ENCODE measurements at places on chromosomes 5 and 9.

DNA sequence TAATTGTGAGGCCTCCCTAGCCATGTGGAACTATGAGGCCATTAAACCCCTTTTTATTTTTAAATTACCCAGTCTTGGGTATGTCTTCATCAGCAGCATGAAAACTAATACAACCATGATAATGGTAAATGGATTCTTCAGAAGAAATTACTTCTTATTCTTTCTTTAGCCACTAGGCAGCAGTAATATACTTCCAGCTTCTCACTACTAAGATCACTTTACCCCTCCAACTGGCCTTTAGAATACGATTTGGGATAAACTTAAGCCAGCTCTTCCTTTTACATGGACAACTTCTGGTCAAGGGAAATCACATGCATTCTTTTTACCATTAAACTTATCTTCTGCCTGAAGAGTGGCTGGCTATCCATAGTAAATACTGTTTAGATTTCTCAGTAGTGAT, 355.4 kb downstream of the MAN2A1 start:
- no peak for DNase-seq

DNA sequence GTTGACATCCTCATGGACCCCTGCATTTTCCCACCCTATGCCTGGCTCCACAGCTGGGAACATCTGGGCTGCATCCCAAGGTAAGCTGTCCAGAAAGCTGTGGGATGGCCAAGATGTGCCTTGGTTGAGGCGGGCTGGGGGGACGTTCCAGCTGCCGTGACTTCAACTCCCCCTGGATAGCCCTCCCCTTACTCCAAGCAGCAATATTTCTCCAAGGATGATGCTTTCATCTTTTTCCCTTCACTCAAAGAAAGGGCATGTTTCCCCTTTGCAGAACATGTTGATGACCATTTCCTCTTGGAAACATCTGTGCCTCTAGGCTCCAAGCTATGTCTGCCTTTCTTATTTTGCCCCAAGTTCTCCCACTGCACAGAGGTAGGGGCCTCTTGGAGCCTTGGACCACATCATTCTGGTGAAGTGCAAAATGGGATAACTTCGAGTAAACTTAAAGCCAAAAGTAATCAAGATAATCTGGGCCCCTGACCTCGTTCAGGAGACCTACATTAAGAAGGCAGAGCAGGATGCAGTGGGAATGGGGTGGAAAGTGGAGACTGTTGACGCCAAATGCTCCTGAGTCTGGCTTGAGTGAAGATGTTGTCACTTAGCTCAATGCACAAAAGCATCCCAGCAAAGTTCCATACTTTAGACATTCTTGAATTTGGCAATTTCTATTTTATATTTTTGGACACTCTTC, 175.2 kb downstream of the GAS1 start:
- no peak for DNase-seq

DNA sequence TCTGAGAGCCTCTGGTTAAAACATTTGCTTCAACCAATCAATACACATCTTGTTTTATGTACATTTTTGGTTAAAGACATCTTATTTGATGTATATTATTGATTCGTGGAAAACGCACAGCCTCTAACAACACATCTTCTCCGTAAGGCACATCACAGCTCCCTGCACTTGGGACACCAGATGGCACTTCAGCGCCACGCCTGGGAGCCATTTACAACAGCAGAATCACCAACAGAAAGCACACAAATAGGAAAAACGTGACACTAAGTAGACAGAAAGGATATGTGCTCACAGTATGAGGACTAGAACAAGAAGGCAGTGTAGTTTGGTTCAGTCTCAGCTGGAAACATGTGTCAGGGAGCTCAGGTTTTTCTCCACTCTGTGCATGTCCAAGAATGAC, 199.7 kb downstream of the ROR2 start:
- no peak for DNase-seq

DNA sequence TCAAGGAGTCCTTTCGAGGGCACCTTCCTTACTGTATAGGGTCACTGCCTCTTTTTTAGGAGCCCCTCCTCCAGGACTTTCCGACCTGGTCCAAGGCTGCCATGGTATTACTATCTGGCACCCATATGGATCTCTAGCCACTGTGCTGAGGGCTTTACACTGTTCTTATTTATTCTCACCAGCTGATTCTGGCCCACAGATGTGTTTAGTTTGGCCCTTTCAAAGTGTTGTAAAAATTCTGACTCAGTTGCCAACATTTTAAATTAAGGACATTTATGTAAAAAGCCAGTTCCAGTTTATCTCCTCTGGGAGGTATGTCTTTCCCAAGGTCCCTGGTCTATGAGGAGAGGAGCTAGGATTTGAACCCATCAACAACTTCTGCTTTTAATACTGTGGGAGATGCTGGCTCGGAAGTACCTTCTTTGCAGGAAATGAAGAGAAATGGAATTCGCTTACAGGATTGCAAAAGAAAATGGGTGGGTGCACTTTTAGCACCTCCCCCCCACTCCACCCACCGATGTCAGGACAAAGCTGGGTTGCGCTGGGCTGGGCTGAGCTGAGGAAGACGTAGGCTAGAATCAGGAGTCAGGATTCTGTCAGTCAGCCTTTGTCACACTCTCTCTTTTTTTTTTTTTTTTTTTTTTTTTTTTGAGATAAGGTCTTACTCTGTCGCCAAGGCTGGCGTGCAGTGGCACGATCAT, 7.8 kb downstream of the JADE2 start:
- DNase-seq: no peak

DNA sequence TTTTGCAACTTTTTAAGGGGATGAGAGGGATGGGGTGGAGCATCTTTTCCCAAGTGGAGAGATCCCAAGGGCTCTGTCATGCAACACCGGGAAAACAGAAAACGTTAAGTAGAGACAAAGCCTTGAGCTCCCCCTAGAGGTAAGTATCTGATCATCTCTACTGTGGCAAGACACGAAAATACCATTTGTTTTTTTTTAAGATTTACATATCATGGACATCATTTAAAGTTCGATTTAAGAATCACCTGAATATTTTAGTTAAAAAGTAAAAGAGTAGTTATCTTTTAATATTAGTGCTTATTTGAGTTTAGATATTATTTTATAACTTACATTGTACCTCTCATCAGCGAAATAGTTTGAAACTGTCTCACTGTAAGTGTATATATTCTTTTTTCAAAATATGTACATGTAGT, 200.4 kb downstream of the LRRC70 start:
- no peak for DNase-seq

DNA sequence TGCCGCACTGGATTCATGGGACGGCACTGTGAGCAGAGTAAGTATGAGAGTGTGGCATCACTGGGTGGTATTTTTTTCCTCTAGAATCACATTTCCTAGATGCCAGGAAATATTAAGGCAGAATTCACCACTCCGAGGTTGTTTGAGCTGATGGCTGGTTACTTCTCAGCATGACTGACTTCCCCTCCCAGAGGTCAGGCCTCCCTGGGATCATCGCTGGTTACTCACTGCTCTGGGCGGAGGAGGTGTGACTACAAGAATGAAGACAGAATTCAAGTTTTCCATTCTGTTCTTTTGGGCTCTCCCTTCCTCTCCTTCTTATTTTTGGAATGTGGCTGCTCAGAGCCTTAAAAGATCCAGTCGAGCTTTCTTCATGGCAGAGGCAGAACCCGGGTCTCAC, 76.6 kb upstream of the PRRC1 start:
- DNase-seq: no peak

DNA sequence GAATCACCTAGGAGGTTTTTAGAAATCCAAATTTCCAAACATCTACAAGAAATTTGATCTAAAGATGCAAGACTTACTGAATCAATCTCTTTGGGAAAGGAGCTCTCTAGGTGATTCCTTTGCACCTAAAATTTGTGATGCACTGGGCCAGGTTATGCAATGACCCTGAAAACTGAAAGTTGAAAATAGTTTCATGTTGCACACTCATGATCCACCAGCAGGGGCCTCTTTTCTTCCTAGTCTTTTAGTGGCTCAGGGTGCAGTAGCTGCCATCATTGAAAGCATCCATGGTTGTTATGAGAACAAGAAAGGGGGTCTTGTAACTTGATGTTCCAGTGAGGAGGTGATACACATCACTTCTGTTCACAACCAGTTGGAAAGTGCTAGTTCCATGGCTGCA, 486.8 kb downstream of the PSAT1 start:
- DNase-seq: no peak

DNA sequence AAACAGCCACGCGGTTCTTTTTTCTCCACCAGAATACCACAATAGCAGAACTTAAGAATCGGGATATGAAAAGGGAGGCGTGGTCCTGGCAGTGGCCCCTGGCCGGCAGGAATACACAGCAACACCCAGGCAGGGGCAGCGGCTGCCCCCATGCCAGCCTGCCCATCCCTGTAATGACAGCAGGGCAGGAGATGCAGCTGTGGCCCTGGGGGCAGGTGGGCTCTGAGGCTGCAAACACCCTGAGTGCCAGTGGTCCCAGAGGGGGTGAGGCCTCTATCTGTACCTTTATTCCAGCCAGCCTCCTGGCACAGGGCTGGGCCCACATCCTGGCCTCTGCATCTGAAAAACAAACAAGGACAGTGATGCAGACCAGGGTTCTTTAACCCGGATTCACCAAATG, 12.4 kb downstream of the DIPK1B start:
- DNase-seq: no peak

- no peak for DNase-seq
These were observed 68.1 kb upstream of the GRAMD2B start for GRCh38 chr5:126354858-126355731.

DNA sequence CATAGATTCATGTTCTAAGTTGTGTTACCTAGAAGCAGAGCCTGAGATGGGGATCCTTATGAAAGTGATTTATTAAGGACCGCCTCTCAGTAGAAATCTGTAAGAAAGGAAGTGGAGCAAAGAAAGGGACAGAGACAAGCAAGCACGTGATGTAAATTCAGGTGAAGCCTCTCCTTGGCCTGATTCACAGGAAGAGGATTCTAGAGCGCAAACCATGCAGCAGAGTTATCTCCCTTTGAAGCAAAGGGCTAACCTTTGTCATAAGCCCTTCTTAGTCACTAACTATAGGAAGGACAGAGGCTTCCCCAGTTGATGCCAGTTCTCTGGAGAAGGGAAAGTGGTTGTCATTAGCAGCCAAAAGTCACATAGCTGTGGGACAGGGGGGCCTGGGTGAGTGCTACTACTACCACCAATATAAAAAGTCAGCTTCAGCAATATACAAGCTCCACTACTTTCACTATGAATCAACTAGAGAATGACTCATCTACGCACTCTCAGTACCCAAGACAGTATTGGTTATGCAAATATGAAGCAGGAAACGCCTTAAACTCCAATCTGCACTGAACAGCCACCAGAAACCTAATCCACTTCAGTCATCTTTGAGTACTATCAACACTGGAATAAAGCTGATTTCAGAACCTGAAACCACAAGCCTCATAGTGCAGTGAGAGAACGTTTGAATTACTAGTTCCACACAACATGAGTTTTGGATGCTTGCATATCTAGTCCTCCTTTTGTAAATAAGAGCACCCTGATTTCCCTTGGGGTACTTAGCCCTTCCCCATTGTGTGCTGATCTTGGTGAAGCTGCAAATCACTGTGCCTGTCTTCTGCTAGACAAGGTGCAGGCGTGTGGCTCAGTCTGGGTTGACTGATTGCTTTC, 162.7 kb downstream of the ZNF608 start:
- no peak for DNase-seq

DNA sequence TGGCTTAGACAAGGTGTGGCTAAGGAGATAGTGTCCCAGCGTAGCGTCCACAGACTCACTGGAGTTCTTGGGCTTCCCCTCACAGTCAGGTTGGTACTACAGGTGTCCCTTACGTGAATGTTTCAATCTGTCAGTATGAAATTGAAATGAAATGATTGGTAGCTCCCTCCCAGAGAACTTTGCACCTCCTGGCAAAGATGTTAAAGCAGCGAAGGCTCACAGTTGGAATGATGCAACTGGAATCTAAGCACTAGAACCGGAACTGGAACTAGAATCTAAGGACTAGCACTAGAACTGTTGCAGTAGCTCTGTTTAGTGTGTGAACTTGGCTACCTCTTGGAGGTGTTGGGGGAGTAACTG, 1.1 kb downstream of the SLC31A1 start:
- no peak for DNase-seq

DNA sequence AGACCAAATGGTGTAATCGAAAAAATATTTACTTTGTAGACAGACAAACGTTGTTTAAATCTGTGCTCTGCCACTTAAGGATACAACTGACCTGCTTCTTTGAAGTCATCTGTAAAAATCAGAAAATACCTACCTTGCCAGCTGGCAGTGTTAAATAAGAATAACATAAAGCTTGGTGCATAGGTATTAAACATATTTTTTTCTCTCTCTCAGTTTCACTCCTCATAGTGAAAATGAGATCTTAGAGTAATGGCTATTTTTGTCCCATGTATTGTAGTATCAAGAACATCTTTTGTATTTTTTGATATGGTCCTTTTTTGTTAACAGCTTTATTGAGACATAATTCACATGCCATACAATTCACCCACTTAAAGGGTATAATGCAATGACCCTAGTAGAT, 17.9 kb upstream of the RANBP17 start:
- DNase-seq: no peak

- peak; percentile 33 for DNase-seq
These were observed 50.9 kb upstream of the CEMIP2 start for GRCh38 chr9:71819115-71819739.

- DNase-seq: no peak
These were observed 352.3 kb downstream of the PTPRD start for GRCh38 chr9:10260501-10260900.

DNA sequence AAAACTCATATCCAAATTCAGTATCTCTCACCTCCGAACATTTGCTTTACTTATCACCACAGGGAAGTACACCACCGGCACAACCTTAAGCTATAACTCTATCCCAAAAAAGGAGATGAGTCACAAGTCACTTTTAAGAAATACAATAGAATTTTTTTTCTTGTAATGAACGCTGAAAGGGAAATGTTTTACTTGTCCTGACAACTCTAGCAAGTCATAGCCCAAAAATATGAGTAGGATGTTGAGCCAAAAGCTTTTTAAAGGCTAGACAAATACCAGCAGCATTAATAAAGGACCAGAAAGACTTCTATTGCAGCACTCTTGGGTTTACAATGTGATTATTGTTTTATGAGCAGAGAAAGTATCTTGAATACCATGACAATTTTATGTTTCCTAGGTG, 147.3 kb upstream of the FST start:
- no peak for DNase-seq

DNA sequence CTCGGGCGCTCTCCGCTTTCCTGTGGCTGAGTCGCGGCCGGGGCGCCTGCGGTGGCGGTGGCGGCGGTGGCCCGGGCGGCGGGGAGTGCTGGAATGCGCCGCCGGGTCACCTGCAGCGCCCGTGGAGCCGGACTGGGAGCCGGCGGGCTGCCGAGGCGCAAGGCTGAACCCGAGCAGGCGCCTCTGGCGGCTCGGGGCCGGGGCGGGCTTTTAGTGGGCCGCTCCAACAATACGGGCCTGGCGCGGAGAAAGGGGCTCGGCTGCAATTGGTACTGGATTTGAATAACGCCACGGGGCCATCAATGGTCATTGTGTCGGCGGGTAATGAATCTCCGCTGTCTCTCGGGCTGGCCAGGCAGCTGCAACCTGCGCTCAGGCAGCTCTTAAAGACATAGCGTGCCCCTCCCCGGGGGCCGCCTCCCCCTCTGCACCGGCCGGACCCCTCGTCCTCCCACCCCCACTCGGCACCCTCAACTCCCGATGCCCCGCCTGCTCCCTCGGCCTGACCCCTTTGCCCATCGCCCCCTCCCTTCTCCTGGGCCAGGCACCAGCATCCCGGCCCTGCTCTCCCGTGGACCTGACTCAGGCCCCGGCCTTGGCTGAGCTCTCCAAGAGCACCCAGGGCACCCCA, 22.1 kb downstream of the URM1 start:
- DNase-seq: no peak

Data from stimulated activated CD8-positive, alpha-beta memory T cell treated with anti-CD3 and anti-CD28 coated beads, Interleukin-4, amount 100 ng/mL, for 4 hours (primary cell).